Activated CD4-positive, CD25-positive, alpha-beta regulatory T cell treated with anti-CD3 and anti-CD28 coated beads, Interleukin-2, amount 50 U/mL, for 72 hours (primary cell): ENCODE measurements at places on chromosomes 16 and 17.

GRCh38 chr17:79033741-79034501, 10.0 kb downstream of the C1QTNF1 start:
- DNase-seq = no peak

- no peak for DNase-seq
Measured at GRCh38 chr16:27518226-27518625, 31.5 kb downstream of the GTF3C1 start.

DNA sequence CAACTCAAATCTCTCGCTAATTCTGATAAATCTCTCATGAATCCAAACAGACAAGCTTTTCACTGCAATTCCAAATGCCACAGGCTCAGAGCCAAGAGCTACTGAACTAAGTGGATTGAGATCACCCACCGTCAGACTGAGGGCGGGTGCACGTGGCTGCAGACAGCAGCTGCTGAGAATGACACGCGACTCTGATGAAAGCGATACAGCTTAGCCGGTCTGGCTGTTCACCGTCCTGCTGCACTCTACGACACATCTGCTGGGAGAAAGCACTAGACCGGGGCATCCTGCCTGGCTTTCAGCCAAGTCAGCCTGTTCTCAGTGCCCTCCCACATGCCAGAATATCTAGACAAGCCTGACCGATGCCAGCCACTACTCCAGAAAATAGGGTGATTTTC, 42.6 kb downstream of the KLHDC4 start:
- DNase-seq = no peak

DNA sequence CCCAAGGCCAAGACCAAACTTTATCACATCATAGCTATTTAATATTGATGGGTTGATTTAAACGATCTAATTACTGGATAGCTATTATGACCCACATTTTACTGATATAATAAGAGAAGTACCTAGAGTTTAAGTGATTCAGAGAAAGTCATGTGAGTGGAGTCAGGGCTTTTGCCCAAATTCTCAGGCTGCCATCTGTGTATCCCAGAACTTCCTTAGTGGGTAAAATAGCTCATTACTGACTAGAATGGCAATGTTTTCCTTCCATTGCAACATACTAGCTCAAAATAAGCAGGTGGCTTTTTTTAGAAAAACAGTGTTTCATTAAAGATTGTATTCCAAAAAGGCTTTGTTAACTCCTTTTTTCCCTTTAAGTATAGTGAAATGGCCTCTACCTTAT, 113.9 kb upstream of the MAF start:
- no peak for DNase-seq

DNA sequence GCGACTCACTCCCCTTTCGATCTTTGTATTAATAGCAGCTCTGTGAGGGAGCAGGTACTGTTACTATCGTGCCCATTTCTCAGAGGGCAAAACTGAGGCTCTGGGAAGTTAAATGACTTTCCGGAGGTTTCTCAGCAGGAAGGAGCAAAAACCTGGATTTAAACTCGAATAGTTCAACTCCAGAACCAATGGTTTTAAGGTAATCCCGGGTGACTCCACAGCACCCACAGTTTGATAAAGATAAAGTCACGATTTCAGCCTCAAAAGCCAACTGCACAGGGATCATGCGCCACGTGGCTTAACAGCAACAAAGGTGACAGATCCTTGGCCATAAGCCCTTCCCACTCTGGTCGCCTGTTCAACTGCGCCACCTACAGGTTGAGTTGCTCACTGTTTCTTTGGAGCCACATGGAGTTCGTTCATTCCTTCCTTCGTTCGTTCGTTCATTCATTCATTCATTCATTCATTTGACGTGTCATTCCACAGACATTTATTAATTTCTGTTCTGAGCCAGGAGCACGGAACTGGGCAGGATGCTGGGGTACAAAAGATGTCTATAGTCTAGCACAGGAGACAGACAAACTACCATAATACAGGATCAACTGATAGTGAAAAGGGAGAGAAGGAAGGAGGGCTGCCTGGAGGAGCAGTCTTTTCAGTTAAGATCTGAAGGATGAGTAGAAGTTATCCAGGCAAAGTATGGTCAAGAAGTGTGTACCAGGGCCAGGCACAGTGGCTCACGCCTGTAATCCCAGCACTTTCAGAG, 134.8 kb downstream of the HS3ST2 start:
- peak; percentile 57 for DNase-seq

- DNase-seq = no peak
Measured at GRCh38 chr17:39791111-39791992, 53.6 kb downstream of the GRB7 start.

- DNase-seq = peak; percentile 74
Measured at GRCh38 chr17:7922845-7923628, 6.6 kb downstream of the KCNAB3 start.

DNA sequence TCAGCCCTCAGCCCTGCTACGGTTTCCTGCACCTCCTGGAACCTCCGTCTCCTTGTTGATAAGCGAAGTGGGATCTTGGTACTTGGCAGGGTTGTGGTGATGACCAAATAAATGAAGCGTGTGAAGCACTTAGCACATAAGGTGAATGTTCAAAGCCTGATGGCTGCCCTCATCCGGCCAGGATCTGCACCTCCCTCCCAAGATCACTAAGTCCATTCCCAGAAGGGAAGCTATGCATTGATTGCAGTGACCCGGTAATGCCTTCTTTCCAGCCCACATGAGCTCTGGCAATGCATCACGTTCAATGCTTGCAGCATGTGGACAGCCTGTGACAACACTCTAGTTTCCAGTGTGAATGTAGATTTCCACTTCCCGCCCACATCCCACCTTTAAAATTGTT, 24.9 kb upstream of the RHOT1 start:
- no peak for DNase-seq

GRCh38 chr16:73878611-73879010, 418.0 kb upstream of the PSMD7 start:
- DNase-seq = no peak

- DNase-seq = no peak
Measured at GRCh38 chr16:1929105-1929504, 10.9 kb upstream of the HS3ST6 start.
